Activated T-helper 1 cell treated with Interleukin-2 at 50 U/mL for 16 hours (primary cell): ENCODE measurements at places on chromosomes 7 and 10.

GRCh38 chr10:132298038-132298881 is 9.5 kb downstream of the STK32C start:
- no peak for DNase-seq

GRCh38 chr10:26556748-26557640 is 118.9 kb downstream of the APBB1IP start:
- no peak for DNase-seq

GRCh38 chr10:42177077-42177792 is 461.1 kb downstream of the ZNF33B start:
- DNase-seq = no peak

- no peak for DNase-seq
Measured at GRCh38 chr10:122286867-122287266, 15.8 kb downstream of the BTBD16 start.

GRCh38 chr7:157087646-157088045 is 51.1 kb upstream of the UBE3C start:
- DNase-seq = no peak

DNA sequence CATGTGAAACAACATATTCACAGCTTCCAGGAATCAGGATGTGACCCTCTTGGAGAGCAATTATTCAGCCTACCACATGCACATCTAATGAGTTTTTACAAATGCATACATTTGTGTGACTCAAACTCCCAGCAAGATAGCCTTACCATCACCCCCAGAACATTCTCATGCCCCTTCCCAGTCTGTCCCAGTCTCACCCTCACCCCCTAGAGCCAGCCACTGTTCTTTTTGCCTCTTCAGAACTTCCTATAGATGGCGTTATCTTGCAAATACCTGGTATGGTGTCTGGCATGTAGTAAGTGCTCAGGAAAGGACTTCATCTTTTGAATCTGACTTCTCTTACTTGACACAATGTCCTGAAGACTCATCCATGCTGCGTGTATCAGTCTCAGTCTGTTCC is 23.9 kb upstream of the AOC1 start:
- no peak for DNase-seq

DNA sequence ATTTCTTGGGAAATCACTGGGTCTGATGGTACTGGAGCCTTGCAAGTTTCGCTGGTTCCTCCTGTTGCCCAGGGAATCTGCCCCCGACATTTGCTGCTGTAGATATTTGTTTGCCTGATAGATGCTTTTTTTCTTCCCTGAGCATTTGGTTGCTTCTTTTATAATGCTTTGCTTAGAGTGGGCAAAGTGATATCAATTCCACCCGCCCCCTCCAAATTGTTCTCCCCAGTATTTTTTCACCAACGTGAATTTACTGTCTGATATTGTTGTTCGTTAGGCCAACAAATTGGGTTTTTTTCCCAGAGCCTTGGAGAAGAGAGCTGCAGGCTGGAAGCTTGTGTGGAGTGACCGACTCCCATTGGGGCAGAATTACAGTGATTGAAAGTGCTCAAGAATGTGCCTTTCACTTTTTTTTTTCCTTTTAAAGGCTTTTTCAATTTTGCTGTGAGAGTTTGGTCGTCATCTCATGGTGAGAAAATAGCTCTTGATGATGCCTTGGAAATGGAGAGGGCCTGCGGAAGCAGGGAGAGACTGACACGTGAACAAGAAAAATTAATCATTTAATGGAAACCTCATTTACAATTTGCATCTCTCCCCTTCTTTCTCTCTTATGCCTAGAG is 2.5 kb downstream of the GRK5 start:
- DNase-seq = no peak

- no peak for DNase-seq
Measured at GRCh38 chr10:85362401-85362800, 1004.2 kb downstream of the GRID1 start.

DNA sequence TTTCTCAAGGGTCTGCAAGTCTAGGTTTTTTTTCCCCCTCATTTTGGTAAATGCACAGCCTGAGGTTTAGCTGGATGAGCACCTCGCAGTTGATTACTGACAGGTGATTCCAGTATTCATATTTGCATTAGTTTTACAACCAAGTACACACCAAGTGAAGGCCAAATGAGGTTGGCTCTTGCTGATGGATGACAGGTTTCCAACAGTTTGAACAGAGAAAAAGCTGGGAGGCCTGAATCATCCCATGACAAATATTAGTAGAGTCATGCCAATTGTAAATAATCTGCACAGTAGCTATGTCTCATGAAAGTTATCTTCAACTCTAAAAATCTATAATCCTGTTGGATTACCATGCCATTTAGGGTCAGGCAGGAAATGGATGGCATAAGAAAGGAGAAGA is 399.8 kb downstream of the HTR7 start:
- DNase-seq = no peak

DNA sequence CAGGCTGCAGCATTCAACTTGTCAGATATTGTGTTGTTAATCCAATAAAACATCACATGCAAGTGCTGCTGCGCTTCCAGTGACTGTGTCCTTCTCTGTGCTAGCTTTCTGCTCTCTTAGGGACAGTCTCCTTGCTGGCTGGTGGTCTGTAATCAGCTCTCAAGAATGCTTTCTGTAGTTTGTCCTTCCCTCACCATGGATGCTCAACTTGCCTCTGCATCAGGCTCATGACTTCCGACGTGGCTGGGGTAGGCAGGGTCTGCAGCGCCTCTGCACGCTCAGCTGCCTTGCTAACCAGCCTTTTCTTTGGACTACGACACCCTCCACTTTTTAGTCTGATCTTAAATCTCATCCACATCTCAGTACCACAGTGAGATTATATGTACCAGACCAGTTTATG is 58.3 kb downstream of the MMRN2 start:
- DNase-seq = no peak

DNA sequence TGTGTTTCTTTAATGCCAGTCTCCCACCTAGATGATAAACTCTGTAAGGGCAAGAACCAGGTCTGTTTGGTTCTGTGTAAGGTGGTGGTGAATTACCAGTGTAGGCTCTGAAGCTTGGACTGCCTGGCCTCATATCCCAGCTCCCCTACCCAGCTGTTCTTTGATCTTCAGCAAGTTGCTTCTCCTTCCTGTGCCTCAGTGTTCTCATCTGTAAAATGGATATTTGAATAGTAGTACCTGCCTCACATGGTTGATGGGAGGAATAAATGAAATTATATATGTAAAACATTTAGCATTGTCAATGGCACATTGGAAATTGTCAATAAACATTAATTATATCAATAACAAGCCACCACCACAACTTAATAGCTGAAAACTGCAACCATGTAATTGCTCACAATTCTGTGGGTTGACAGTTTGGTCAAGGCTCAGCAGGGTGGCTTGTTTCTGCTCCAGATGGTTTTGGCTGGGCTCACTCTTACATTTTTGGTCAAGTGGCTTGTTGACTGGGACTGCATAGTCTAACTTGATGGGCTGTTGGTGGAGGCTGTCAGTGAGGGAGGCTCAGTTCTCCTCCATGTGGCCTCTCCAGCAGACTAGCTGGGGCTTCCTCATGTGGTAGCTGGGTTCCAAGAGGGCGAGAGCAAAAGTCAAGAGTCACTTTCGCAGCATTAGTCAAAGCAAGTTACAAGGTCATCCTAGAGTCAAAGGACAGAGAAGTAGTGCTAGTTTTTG is 84.5 kb upstream of the DUSP5 start:
- no peak for DNase-seq

- no peak for DNase-seq
Measured at GRCh38 chr10:15290150-15290549, 80.9 kb downstream of the FAM171A1 start.

DNA sequence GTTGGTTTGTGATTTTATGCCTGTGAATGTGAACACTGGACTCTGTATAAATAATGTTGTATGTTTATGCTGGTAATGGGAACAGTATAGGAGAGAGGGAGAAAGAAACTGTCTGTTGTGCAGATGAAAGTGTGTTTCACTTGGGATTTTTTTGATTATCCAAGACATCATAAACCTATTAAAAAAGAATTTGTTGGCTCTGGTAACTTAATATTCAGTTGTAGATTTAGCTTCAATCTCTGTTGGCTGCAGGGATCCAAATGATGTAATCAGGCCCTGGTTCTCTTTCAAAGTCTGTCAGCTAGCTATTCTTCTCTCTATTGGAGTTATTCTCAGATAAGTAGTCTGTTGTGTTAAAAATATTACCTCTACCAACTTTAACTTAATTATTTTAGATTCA is 168.8 kb upstream of the RHOBTB1 start:
- no peak for DNase-seq

GRCh38 chr10:129954492-129955315 is 9.4 kb downstream of the EBF3 start:
- no peak for DNase-seq

GRCh38 chr10:99161165-99161564 is 74.5 kb downstream of the HPSE2 start:
- no peak for DNase-seq

GRCh38 chr7:158760936-158761335 is 56.3 kb upstream of the NCAPG2 start:
- no peak for DNase-seq

GRCh38 chr10:15794569-15794968 is 65.7 kb downstream of the MINDY3 start:
- no peak for DNase-seq

GRCh38 chr7:112189691-112190090 is 16.5 kb downstream of the DOCK4 start:
- DNase-seq = no peak

DNA sequence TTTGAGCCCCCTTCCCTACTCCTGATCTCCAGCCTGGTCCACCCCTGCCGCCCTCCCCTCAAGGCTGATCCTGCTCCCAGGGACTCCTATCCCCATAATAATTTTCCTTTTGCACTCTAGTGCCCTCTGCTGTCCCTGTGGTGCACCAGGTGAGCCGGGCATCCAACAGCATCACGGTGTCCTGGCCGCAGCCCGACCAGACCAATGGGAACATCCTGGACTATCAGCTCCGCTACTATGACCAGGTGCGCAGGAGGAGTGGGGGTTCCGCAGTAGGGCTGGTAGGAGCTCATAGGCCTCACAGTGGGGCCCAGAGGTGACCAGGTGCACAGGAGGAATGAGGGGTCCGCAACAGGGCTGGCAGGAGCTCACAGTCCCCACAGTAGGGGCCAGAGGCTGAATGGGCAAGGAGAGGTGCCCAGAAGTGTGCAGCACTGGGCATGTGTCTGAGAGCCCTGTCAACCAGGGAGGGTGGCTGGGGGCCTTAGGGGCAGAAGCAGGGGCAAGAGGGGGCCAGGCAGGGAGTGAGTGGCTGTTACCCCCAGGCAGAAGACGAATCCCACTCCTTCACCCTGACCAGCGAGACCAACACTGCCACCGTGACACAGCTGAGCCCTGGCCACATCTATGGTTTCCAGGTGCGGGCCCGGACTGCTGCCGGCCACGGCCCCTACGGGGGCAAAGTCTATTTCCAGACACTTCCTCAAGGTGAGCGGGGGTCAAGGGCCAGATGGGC is 11.7 kb downstream of the EPHB6 start:
- no peak for DNase-seq

DNA sequence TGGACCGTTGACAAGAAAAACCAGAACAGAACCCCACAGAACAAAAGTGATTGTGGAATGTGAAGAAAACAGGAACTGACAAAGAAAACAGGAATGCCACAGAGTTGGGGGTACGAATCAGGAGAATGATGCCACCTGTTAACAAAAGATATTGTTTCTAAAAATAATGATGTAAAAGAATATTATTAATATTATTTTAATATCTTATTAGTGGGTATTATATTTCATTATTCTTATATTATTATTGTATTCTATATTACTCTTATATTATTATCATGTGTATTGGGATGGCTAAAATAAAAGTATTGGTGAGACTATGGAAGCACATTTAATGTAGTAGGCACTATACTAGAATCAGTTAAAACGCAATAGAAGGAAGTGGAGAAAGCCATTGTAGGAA is 659.0 kb upstream of the PCDH15 start:
- no peak for DNase-seq

- DNase-seq = no peak
Measured at GRCh38 chr10:3774018-3774813, 10.8 kb downstream of the KLF6 start.
